A172 (cell line): ENCODE measurements at places on chromosomes 1 and 21.

DNA sequence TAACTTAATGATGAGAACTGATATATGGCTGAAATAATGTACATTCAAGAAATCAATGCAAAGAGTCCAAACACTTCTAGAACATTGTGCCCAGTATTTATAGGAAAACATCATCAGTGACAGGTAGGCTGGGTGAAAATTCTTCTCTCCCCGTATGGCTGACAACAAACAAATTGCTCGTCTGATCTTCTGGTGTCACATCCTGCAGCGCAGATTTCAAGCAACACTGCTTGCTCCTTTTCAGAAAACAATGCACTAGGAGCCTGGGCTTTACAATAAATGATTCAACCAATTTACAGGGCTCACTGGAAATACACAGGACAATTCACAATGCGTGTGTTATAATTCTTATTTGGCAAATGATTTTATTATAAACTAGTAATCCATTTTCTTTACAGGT lies 185.3 kb downstream of the RERE start:
- DNase-seq: no peak

DNA sequence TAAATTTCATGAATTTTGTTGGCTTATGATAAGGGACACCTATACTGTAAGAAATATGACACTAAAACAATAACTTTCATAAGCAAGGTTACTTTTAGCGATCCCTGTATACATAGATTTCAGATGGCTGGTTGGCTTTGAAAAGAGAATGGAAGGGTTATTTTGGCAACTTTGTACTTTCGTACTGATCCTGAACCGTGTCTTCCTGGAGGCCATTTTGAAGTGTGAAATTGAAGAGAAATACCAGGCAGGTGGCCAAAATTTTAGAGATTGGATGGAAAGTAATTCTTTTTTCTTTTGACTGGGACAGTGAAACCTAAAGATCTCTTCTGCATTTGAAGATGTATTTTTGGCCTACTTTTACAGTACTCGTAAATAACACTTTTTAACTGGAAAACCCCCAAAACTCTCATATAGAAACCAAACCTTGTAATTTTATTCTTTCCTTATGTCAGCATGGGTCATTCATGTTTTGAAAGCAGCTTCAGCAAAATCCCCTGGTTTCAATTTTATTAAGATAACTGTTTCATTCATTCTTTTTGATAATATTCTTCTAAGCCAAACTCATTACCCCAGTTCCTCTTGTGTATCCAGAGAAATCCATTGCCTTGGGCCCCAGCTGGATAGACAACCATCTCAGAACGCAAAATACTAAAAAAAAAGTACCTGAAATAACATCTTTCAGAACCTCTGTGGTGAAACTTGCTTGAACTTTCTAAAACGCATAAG lies 38.4 kb upstream of the ZNF281 start:
- DNase-seq: no peak

GRCh38 chr1:168032029-168032428 lies 95.2 kb upstream of the MPC2 start:
- DNase-seq: no peak

DNA sequence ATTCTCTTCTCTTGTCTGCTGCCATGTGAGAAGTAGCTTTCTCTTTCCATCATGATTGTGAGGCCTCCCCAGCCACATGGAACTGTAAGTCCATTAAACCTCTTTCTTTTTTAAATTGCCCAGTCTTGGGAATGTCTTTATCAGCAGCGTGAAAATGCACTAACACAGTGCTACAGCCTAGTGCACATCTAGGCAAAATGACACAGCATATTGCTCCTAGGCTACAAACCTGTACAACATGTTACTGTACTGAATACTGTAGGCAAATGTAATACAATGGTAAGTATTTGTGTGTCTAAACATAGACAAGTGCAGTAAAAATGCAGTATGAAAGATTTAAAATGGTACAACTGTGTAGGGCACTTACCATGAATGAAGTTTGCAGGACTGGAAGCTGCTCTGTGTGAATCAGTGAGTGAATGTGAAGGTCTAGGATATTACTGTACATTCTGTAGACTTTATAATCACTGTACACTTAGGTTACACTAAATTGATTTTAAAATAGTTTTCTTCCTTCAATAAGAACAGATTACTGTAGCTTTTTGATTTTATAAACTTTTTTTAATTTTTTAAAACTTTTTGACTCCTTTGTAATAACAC lies 69.4 kb downstream of the RGS21 start:
- no peak for DNase-seq

DNA sequence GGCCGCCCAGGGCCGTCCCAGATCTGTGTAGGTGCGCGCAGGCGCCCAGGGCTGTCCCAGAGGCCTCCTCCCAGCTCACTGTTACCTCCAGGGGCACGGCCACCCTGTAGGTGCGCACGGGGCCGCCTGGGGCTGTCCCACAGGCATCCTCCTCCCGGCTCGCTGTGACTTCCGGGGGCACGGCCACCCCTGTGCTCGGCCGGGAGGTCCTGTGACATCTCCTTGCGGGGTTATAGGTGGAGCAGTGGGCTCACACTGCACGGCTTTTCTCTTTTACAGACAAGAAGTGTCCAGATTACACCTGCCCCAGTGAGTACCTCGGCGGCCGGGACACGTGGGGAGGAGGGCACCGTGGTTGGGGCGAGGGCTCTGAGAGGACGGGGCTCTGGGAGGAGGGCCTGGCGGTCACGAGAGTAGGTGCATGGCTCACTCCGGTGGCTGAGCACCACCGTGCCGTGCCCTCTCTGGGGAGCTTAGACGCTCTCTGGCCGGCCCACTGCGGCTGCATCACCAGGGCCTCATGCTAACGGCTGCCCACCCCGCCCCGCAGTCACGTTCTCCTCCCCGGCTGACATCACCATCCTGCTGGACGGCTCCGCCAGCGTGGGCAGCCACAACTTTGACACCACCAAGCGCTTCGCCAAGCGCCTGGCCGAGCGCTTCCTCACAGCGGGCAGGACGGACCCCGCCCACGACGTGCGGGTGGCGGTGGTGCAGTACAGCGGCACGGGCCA lies 21.4 kb downstream of the COL6A1 start:
- DNase-seq: no peak

- no peak for DNase-seq
Measured at GRCh38 chr1:72122099-72122880, 160.0 kb downstream of the NEGR1 start.

GRCh38 chr1:118099686-118100085 lies 85.3 kb downstream of the SPAG17 start:
- no peak for DNase-seq

GRCh38 chr1:178055779-178056471 lies 38.0 kb upstream of the RASAL2 start:
- DNase-seq: peak; percentile 40

- no peak for DNase-seq
Measured at GRCh38 chr1:47459253-47459788, 21.5 kb downstream of the FOXD2 start.

DNA sequence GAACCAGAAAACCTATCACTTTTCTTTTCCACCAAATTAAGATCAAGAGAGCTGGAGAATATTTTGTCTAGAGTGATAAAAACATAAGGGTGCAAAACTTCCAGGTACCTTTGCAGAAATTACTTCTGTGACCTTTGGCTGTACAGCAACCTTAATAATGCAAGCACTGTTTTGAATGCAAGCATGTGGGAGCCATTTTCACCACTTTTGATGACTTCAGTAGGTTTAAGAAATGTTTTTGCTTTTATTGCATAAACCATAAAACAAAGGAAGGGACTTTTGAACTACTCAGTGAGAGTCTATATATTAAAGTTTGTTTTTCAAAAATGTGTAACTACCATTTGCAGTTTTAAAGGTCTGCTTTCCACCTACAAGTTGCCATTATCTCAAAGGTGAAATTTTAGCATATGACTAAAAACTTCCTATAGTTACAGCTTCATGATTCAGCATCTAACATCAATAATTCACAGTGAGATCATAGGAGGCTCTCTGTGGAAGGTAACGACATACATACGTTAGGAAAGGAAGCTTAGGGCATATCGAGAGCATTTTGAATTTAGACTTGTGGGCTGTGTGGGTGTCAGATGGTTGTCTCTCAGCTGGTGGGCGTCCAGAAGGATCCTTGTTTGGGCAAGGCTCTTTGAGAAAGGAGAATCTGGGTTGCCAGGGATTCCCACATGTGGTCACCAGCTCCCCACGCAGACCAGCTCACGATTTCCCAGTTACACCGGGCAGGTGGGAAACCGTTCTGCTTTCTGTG lies 1.1 kb upstream of the GADD45A start:
- no peak for DNase-seq

GRCh38 chr1:40090652-40091355 lies 6.2 kb downstream of the PPT1 start:
- peak; percentile 23 for DNase-seq

DNA sequence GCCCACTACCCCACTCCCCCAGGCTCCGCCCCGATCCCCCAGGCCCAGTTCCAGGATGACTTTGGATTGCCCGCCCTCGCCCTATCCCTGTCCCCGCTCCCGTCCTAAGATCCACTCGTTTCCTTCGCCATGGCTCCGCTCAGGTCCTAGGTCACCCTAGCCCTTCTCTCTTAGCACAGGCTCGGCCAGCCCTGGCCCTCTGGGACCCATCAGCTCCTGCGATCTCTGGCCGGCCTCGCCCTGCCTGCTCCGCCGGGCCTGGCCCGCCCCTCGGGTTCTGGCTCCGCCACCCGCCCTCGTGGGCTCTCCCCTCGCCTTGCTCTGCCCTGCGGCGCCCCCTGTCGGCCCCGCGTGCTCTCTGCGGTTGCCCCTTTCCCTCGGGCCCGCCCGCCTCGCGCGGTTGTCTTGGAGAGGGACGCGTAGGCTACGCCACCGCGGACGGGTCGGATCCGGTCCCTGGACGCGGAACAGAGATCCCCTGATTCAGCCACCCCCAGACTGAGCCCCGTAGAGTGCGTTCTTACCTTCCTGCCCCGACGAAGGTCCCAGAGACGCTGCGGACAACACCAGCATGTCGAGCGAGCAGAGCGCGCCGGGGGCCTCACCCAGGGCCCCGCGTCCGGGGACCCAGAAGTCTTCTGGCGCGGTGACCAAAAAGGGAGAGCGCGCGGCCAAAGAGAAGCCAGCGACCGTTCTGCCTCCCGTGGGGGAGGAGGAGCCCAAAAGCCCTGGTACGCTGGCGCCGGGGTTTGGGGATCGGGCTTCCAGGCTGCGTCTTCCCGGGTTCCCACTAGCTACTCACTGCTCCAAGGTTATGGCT lies at the start of gene LRRC71:
Gene LRRC71, plus strand, starts transcription at position 400 of the 820 bp plus-strand sequence. Its CDS starts 172 bp downstream, at position 572.
- no peak for DNase-seq

DNA sequence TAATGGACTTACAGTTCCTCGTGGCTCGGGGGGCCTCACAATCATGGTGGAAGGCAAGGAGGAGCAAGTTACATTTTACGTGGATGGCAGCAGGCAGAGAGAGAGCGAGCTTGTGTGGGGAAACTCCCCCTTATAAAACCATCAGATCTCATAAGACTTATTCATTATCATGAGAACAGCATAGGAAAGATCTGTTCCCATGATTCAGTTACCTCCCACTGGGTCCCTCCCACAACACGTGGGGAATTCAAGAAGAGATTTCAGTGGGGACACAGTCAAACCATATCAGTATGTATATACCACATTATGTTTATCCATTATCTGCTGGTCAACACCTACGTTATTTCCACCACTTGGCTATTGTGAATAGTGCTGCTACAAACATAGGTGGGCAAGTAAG lies 352.3 kb upstream of the B3GALT2 start:
- no peak for DNase-seq

DNA sequence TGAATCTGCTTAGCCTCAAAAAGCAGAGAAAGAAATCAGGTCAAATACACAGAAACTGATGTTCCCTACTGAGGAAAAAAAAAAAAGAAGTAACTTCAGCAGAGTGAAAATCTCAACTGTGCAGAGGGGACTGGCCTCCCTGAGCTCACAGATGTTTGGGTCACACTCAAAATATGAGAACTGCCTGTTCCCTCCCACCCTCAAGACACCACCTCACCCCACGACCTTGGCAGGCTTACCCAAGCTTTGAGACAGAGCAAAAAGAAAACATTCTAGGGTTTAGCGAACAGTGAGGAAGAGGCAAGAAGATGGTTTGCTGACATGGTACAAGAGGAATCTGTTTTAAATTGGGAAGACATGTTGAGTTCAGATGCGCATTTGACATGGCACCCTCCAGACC lies 48.8 kb downstream of the NID1 start:
- no peak for DNase-seq

DNA sequence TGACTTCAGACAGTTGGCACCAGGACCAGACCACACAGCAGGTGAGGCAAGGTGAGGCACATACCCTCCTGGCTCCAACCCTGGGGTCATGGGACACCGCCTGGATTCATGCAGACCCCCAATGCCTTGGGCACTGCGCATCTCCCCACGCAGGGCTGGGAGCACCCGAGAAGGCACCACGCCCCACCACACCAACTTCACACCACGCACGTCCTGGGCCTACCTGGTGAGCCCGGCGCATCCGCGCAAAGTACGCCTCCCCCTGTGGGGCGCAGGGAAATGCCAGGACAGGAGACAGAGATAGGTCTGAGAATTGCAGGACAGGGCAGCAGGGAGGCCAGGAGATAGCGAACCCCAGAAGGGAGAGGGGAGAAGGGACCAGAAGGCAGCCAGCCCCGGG lies 58.5 kb downstream of the LDLRAD2 start:
- DNase-seq: no peak

DNA sequence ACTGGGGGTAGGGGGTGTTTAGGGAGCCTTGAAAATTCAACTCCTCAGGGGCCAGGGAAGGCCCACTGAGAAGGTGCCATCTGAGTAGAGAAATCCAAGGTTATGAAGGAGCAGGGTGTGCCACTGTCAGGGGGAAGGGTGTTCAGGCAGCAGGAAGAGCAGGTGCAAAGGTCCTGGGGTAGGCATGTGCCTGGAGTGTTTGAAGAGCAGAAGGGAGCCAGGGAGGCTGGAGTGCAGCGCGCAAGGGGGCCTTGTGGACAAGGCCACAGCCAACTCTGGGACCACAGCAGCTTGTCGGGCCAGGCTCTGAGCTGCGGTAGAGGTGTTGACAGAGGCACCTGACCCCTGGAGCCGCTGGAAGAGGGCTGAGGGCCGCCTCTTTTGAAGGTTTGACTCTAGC lies 19.3 kb downstream of the ACTL8 start:
- DNase-seq: no peak

- DNase-seq: no peak
Measured at GRCh38 chr1:231969076-231969475, 342.5 kb downstream of the DISC1 start.

DNA sequence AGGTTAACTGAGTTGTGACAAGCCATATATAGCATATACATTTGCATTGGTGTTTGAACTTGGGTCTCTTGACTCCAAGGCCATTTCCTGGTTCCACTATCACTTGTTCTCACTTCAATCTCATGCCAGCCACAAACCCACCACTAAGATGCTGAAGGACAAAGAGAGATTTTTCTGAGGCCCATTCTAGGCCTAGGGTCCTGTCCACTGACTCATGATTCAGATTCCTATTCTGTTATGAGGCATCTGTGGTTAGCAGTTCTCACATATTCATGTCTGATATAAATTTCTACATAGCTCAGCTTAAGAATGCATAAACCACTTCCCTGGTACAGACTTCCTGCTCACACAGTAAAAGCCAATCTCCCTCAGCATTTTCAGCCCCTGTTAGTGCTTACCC lies 326.1 kb upstream of the BEND5 start:
- DNase-seq: peak; percentile 51

- peak; percentile 29 for DNase-seq
Measured at GRCh38 chr1:20376880-20377494, 86.3 kb downstream of the VWA5B1 start.

GRCh38 chr1:74395571-74395970 lies 116.8 kb downstream of the LRRC53 start:
- DNase-seq: no peak

- peak; percentile 34 for DNase-seq
Measured at GRCh38 chr1:206694171-206695124, 9.7 kb downstream of the MAPKAPK2 start.
